Breast epithelium (tissue), 4 donors: ENCODE measurements at places on chromosomes 6 and 20.

DNA sequence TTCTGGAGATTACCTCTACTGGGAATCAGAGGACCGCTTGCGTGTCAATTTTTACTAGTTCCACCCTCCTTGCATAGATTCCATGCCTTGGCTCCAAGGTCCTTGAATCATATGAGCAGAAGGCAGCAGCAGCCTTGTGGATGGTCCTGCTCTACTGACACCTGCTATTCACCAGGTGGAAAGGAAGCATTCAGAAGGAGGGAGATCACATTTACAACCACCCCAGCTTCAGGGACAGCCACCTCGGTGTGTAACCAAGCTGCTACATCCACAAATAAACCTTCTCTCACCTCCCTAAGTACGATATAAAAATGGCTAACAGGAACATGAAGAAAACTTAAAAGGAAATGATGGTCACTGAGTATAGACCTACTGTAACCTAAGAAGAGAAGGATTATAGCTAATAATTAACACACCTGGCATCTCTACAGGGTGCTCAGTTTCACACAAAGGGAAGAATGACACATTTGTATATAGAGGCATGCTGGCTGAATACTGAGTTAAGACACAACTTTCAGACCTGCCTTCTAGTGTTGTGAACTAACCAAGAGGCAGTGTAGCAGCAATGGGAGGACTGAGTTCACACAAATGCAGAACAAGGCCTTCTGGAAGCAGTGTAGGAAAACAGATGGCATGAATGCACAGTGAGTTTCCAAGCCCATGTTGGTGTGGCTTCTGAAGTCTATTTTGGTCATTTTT is 46.3 kb upstream of the SRPK1 start:
- DNase-seq = no peak

DNA sequence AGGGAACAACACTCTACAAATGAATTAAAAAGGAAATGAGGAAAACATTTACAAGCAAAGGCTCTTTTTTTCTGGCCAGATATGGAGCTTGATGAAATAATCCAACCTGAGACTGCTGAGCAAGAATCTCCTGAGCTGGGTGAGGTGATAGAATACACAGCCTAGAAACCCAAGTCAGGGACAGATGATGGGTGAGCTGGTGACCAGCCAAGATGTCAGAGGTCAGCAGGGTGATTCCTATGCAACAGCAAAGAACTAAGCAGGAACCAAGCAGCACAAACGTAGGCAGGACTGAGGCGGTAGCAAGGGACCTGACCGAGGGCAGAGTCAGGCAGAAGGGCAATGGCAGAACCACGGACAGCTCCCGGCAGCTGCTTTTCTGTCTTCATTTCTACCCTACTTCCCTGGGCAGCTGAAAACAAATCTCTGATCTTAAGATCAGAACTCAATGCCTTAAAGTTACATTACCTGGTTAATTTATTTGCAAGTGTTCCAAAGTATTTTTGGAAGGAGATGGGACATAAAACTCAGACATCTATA is 75.1 kb downstream of the CDC40 start:
- no peak for DNase-seq

DNA sequence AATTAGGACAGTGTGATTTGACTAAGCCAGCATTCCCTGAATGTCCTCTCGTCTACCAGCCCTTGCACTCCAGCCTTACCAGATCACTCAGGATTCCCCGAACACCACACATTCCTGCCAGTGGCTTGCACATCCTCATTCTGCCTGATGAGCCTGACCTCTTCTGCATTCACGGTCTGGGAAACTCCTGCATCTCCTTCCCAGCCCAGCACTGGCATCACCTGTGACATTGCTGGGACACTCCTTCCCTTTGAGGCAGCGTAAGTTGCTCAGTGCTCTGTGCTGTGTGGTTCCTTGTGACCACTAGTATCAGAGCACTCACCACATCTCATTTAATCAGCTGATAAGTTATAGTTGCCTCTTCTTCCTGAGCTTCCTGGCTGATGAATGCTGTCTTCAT is 17.3 kb downstream of the NCOA7 start:
- no peak for DNase-seq

DNA sequence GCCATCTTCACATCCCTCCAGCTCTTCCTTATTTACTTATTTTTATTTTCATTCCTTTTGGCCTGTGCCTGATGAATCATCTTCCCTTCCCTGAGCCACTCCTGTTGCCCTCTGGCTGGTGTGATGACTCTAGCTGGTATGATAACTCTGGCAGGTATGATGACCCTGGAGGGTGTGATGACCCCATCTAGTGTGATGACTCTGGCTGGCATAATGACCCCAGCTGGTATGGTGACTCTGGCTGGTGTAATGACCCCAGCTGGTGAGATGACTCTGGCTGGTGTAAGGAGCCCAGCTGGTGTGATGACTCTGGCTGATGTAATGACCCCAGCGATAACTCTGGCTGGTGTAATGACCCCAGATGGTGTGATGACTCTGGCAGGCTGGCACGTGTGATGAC is 426.8 kb downstream of the QKI start:
- no peak for DNase-seq

DNA sequence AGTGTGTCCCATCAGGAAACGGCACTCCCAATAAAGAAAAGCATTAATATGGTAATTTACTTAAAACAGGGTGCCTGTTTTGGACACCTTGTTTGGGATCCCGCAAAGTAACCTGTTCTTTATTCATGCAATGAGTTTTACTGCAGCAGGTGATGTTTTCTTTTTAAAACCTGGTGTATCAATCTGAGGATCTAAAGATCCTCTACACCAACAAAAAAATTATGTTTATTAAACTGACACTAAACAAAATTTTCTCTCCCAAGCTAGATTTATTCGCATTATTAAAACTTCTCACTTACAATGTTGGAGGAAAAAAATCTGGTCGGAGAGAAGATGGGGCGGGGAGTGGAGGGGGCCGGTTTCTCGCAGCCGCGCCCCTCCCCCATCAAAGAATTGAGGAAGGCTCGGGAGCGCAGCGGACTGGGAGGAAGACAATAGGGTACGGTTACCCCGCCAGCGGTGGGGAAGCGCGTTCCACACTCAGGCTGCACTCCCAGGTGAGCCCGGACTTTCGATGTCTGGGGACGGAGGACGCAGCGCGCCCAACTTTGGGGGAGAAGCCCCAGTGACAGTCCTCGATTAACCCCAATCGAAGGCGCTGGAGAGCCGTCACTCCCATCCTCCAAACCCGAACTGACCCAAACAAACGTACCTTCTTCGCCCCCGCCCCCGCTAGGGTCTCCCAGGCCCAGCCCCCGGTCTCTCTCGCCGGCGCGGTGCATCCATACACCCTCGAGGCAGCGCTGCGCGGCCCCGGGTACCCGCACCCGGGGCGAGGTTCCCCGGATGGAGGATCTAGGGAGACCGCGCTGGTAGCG is 1.3 kb downstream of the CD24 start:
- no peak for DNase-seq

DNA sequence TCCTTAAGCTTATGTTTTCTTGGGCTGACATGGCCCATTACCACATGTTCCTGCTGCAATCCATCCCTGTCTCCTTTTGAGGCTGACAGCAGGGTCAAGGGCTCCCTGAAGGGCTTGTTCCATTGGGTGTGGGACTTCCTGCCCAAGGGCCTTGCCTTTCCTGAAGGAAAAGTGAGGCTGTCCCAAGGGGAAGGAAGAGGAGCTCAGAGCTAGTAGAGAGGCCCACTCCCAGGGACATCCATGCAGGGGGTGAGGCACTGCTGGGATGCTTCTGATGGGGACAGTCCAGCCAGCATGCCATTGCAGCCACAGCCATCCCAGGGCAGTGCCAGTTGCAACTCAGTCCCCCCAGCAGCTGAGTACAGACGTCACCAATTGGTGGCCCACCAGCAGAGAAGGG is 138.4 kb upstream of the FOXA2 start:
- DNase-seq = no peak

DNA sequence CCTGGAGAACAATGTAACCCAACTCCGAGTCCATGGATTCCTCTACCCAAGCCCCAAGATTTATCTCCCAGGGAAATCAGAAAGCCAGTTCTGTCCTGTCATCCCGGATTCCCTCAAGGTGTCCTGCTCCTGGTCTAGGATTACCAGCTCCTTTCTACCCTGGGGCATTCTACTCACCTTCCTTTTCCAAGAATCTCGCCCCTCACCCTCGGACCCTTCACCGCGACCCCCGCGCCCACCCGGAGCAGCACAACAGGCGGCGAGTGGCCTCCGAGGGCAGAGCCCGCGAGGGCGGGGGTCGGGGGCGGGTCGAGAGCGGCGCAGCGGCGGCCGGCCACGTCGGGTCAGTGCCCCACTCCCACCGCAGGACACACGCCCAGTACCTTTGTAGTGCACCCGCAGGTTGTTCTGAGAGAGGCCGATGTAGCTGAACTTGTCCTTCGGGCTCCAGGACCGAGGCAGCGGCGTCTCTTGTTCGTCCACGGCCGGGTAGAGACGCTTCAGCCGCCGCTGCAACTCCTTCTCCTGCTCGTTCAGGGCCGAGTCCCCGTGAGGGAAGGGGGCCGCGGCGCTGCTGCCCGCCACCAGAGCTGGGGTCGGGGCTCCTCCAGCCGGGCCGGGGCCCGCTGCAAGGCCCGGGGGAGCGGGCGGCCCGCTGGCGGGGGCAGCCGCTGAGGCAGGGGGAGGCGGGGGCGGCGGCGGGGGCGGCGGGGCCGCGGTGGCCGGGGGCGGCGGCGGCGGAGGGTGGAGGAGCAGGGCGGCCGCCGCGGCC is 897 bp downstream of the RANBP9 start:
- peak; percentile 53 for DNase-seq

DNA sequence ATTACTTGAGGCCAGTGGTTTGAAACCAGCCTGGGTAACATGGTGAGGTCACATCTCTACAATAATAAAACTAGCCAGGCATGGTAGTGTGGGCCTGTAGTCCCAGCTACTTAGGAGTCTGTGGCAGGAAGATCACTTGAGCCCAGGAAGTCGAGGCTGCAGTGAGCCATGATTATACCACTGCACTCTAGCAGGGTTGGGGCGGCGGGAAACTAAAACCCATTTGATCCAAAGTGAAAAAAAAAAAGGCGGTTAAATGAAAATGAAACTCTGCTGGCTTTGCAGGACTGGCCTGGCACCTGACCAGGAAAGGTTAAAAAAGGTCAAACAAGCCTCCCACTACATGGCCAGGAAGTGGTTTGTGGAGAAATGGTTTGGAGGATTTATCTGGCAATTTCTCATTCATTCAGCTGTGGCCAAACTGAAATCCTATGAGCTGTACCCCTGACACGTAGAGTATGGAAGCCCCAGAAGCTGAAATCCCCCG is 36.6 kb downstream of the MTRES1 start:
- DNase-seq = no peak

DNA sequence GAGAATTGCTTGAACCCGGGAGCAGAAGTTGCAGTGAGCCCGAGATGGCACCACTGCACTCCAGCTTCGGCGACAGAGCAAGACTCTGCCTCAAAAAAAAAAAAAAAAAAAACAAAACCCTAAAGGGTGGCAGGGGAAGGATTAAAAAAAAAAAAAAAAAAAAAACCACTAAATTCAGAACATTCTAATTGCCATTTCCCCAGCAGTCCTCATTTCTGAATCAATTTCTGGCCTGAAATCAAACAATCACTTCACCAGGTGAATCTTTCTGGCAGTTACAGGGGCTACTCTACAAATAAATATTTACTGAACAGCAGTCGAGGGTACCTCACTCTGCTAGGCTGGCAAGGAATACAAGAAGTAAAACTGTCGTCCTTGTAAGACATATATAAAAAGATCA is 1.2 kb downstream of the UQCC1 start:
- DNase-seq = no peak

DNA sequence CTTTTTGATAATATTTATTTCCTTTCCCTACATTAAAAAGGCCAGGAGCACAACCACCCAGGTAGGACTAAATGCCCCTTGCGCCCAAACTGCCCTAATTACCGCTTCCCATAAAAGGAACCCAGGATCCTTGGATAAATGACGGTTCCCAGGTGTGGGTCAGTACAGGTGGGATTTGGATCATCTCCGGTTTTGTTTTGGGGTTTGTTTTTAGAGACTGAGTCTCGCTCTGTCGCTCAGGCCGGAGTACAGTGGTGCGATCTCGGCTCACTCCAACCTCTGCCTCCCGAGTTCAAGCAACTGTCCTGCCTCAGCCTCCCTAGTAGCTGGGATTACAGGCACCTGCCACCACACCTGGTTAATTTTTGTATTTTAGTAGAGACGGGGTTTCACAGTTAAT is 28.4 kb downstream of the ZNF217 start:
- no peak for DNase-seq

DNA sequence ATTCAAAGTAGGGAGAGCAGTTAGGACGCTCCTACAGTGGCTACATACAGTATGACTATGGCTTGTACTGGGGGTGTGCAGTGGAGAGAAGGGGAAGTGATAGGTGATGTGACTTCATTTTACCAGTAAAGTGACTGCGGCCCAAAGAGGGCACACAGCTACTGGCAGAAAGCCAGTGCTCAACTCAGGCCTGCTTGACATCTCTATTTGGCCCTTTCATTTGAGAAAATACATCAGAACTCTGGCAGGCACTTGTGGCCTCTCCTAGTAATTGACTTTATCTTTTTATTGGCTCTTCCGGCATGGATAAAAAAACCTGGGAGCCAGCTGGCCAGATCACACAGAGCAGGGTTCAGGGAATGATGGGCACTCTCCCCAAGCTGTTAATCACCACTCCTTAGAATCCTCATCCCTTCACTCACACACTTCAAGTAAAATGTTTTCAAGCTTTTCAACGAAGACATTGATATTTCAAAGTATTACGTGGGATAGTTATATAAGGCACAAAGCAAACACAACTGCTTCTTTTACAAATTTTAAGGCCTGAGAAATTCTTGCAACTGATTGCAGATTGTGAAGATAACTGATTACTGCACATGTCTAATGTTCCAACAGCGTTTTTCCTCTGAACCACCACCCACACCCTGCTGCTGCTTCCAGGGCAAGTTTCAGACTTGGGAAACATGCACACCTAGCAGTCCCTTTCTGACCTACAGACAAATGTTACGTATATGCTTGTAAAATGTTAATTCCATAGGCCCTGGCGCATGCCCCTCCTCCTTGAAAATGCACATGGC is 73.5 kb downstream of the TNFRSF21 start:
- DNase-seq = no peak

GRCh38 chr6:11767978-11768756 is 10.4 kb downstream of the ADTRP start:
- DNase-seq = no peak

- no peak for DNase-seq
Observed at GRCh38 chr6:152701863-152702401, 4.2 kb downstream of the MYCT1 start.

DNA sequence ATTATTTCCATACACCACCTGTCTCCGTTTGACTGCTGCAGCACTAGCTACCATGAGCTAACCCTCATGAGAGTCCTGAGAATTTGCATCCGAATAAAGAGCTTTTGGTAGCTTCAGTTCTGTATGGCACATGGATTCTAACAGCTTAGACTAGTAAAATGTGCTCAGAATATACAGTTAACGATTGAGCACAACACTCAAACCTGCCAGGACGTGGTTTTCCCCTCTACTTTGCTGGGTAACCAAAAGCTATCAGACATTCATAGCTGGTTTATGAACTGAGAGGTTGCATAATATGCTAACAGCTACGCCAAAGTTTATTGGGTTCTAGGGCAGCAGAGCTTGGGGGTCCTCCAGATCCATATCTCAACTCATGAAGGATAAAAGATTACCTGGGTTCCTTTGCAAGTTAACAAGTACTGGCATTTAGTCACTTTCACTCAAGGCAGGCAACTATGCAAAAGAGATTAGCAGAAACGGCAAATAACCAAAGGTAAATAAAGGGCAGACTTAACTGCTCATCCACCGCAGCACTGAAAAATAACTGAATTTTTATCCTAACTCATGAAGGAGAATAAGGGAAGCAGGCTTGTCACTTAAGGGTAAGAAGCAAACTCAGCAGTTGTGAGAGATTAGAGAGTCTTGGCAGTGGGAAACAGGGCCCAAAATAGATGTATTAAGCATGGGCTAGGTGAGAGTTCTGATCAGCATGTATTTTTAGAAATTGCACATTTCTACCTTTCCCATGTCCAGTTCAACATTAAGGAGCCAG is 29.4 kb downstream of the NUDT3 start:
- no peak for DNase-seq
